ENCODE measurements at places on chromosomes 2 and 18.

DNA sequence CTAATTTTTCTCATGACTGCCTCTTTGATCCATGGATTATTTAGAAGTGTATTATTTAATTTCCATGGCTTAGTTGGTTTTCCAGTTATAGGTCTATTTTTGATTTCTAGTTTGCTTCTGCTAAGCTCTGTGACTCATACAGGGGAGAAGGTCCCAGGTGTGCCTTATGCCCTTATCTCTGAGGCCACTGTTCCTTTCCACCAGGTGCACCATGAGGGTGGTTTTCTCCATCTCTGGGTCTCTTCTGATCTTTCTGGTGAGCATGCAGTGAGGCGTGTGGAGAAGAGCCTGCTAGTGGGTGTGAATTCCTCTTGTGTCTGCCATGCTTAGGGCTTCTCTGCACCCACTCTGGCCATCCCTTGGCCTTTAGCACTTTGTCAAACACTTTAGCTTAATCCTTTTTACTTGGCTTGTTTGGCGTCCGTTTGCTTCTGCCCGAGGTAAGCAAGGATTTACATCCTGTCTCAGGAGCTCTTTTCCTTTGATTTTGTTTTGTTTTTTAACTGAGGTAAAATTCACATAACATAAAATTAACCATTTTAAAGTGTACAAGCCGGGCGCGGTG lies 129.8 kb upstream of the ARL4C start:
- no peak for DNase-seq

GRCh38 chr2:216362730-216363129 lies 9.6 kb downstream of the MARCHF4 start:
- no peak for DNase-seq

GRCh38 chr2:112671801-112672200 lies 26.1 kb downstream of the SLC20A1 start:
- DNase-seq = no peak

GRCh38 chr2:174574657-174575056 lies 22.9 kb downstream of the WIPF1 start:
- DNase-seq = no peak
